MCF 10A (cell line): ENCODE measurements at places on chromosomes 12 and 14.

DNA sequence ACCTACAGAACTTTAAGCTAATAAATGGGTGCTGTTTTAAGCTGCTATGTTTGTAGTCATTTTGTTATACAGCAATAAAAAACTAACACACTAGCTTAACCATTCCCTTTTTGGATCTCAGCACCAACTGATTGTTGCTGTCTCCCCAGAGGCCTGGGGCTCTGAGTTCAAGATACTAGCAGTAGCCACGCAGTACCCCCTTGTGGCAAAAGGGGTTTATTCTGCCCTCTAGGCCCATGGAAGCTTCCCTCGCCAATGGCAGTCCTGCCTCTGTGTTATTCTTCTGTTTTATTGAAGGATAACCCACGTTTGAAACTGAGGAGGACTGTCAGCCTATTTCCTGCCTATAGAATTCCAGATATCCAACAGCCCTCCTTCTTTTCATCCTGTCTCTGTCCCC, 455.3 kb upstream of the ATP2B1 start:
- DNase-seq: peak; percentile 2

GRCh38 chr14:49427117-49427516, 159.1 kb downstream of the RPS29 start:
- no peak for DNase-seq

GRCh38 chr14:96710060-96710666, 87.0 kb upstream of the VRK1 start:
- DNase-seq: no peak

GRCh38 chr12:1827826-1828805, 7.8 kb downstream of the LRTM2 start:
- no peak for DNase-seq

DNA sequence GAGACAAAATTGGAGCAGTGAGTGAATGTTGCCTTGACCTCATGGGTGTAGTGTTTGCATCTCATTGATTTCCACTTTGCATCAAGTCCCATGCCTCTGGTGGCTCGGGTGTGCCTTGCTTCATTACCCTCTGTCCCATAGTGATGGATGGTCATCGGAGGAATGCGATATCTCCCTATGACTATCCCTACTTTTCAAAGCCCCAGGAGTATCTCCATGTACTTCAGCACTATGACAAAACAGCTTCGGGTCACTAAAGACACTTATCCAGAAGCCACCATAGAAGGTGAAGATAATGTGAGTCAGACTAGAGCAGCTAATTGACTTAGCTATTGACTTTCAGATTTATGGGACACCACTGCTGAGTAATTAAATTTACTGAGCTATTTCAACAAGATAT, 355.1 kb upstream of the CCDC196 start:
- DNase-seq: no peak

- peak; percentile 74 for DNase-seq
Observed at GRCh38 chr12:25615119-25615518, 62.0 kb upstream of the LMNTD1 start.

GRCh38 chr14:53613404-53614253, 343.0 kb downstream of the BMP4 start:
- DNase-seq: peak; percentile 53

GRCh38 chr12:64627771-64628170, 17.5 kb downstream of the RASSF3 start:
- peak; percentile 34 for DNase-seq

DNA sequence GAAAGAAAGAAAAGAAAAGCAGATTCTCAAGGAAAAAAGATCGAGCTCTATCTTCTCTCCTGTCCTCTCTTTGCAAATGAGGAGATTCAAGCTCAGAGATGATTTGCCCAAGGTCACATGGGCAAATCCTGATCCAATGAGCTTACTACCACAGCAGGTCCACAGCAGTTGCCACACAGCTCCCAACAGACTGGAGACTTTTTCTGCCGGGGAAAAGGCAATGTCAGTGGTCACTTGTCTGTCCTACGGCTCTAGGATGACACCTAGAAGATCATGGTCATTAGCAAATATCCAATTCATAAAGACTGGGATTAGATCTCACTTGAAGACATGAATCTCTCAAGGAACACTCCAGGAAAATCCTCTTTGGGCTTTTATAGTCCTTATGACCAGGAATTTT, 58.8 kb downstream of the TTC7B start:
- DNase-seq: no peak

GRCh38 chr12:41917181-41917580, 227.5 kb downstream of the GXYLT1 start:
- DNase-seq: no peak

- DNase-seq: peak; percentile 34
Observed at GRCh38 chr14:26765768-26766520, 168.1 kb upstream of the NOVA1 start.

DNA sequence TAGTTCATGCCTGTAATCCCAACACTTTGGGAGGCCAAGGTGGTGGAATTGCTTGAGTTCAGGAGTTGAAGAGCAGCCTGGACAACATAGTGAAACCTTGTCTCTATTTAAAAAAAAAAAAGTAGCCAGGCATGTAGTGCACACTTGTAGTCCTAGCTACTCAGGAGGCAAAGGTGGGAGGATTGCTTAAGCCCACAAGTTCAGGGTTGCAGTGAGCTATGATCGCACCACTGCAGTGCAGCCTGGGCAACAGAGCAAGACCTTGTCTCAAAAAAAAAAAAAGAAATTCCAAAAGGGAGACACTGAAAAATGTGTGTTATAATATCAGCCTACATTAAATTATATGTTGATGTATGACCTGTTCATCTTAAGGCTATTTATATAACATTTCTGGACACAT, 14.7 kb downstream of the TMPO start:
- DNase-seq: no peak

- no peak for DNase-seq
Observed at GRCh38 chr12:49287876-49288275, 7.1 kb upstream of the PRPH start.

GRCh38 chr14:71163842-71164629, 256.8 kb downstream of the PCNX1 start:
- DNase-seq: no peak

GRCh38 chr14:106174206-106174605, 647.8 kb downstream of the TMEM121 start:
- no peak for DNase-seq
